Stimulated activated CD4-positive, alpha-beta T cell treated with anti-CD3 and anti-CD28 coated beads, Interleukin-12 subunit alpha, Interleukin-12 subunit beta, amount 100 ng/mL, for 48 hours (primary cell): ENCODE measurements at places on chromosomes 7 and 10.

DNA sequence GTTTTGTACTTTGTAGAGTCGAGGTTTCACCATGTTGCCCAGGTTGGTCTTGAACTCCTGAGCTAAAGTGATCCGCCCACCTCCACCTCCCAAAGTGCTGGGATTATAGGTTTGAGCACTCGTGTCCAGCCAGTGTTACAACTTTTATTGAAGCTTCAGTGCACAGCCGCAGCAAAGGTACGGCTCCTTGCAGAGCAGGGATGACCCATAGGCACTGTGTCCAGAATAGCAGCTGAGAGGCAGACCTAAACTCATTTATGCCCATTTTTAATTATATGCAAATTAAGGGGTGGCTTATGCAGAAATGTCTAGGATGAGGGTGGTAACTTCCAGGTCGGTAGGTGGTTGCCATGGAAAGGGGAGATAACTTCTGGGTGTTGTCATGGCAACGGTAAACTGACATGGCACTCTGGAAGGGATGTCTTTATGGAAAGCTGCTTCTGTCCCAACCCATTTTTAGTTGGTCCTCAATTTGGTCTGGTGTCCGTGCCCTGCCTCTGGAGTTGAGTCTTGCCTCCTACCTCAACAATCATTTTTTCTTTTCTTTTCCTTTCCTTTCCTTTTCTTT, 22.7 kb downstream of the NYAP1 start:
- DNase-seq, result no peak

- no peak for DNase-seq
Measured at GRCh38 chr10:28967031-28967430, 289.7 kb downstream of the BAMBI start.

- DNase-seq, result no peak
Measured at GRCh38 chr7:15620491-15621185, 58.8 kb upstream of the AGMO start.

DNA sequence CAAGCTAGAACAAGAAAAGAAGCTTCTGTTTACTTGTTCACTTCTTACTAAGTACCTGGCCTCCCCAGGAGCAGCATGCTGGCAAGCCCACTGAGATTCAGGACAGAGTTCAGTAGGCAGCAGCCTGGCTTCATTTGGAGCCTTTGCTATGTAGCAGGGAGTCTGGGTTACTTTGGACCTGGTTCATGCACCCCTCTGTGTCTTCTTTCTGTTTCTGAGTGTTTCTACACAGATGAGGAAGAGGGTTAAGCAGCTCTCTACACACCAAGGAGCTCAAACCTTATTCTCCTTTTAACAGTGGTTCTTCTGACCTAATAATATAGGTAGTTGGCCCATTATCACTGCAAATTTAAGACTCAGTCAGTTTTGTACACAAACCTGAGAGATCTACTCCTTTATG, 152.9 kb downstream of the ARID5B start:
- DNase-seq, result no peak

GRCh38 chr7:32153006-32153405, 82.8 kb upstream of the PDE1C start:
- no peak for DNase-seq

DNA sequence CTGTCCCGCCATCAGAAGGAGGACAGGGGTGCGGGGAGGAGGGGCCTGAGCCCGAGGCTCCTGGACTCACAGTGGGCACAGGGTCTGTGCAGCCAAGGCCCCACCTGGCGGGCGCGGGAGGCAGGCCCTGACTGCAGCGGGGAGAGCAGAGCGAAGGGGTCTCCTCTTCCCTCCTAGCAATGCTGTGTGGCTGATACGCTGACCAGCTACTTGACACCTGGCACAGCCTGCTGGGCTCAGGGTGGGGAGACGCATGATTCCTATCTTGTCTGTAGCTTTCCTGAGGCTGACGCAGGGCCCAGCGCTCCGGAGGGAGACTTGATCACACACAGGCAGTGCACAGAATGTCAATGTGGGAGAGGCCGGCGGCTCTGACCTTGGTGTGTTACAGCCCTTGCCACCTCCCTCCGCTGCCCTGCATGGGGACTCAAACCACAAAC, 174.9 kb downstream of the ELFN1 start:
- DNase-seq, result no peak

DNA sequence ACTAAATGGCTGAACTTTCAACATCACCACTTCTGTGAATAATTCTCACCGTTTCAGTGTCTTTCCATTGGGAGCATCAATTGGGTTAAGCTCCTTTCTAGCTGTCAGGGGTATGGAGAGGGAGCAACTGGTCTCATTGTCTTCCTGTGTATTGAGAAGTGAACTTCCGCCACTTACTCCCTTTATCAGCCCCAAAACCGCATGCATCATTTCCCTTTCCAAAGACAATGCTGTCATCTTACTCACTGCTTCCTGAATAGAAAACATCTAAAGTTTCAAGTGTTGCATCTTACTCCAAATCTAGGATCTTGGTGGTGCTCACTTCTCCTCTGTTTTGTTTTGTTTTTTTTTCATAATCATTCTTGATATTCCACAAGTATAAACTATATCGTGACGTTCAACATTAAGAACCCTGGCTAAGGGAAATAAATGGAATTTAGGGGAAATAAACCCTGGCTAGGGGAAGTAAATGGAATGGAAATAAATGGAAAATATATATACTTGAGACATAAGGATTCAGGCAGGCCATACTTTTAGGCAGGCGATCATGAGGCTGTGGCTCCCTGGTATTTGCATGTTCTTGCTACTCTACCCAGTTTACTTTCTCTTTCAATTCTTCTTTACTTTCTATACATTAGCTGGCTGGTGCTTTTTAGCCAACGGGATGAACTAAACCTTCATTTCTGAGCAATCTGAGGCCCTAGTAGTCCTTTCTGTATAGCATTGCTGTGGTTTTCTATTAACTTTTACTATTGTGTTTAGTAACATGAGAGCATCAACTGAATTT, 371.9 kb downstream of the BMPER start:
- no peak for DNase-seq

GRCh38 chr7:75969182-75969581, 25.2 kb downstream of the TMEM120A start:
- no peak for DNase-seq

DNA sequence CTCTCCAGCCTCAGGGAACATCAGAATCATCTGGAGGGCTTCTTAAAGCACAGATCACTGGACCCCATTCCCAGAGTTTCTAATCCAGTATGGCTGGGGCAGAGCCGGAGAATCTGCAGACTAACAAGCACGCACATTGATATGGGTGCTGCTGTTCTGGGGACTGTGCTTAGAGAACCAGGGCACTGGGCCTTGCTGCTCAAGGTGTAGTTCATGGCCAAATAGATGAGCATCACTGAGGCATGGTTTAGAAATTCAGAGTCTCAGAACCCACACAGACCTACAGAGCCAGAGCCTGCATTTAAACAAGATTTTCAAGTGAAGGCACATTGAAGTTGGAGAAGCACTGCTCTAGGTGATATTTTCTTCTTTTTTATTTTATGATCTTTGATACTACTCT, 376.8 kb upstream of the PHF14 start:
- DNase-seq, result no peak

GRCh38 chr7:81478664-81479063, 291.2 kb downstream of the HGF start:
- DNase-seq, result no peak

- no peak for DNase-seq
Measured at GRCh38 chr10:111390813-111391563, 314.2 kb downstream of the ADRA2A start.

GRCh38 chr7:30034501-30034900, 6.3 kb downstream of the PLEKHA8 start:
- DNase-seq, result no peak

- DNase-seq, result no peak
Measured at GRCh38 chr10:119805702-119806230, 66.9 kb downstream of the MCMBP start.

GRCh38 chr7:117827862-117828261, 45.4 kb downstream of the CTTNBP2 start:
- DNase-seq, result no peak

DNA sequence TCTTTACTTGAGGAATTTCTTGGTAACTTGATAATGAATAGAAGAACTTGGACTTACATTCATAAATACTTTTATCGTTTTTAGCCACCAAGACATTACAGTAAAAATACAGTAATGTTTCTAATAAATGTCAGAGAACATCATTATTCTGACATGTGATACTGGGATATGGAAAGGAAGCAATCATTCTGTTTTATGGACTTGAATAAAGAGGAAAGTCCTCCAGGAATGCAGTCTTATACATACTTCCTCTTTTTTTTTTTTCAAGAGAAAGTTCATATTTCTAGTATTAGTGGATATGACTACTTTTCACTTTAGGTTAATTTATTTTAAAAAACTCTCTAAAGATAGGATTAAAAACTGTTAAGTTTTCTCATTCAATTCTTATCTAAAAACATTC, 220.0 kb upstream of the SEMA3C start:
- no peak for DNase-seq

DNA sequence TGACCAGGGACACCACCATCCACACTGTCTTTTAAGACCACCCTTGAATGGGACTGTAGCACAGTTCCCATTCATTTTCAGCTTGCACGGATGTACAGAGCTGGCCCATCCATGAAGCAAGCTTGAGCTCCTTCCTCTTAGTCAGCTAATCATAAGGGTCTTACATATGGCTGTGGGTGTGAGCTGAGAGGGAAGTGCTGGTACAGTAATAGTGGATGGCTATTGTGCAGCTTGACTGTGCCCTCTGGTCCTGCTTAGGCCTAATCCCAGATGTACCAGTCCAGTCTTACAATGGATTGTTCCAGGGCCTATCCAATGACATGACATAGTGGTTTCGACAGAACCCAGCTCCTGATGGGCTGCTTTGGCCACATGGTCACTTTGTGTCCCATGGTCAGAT, 96.9 kb upstream of the ZNF438 start:
- DNase-seq, result no peak

- no peak for DNase-seq
Measured at GRCh38 chr10:58275908-58276307, 6.9 kb downstream of the CISD1 start.

DNA sequence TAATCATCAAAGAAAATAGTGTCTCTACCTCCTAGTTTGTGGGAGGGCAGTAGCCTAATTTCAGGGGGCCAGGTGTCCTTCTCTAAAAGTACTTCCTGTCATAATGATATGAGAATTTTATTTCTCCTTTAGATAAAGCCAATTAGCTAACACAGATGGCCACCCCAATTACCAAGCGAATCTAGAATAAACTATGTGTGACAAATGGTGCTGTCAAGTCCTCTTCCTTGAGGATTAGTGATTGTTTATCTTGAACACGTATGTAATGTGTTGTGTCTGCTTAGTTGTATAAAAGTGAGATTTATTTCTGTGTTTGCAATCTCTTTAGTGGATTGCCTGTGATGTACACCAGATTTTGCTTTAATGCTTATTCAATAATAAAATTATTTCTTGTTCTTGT, 1120.0 kb downstream of the SORCS1 start:
- DNase-seq, result no peak

- DNase-seq, result peak; percentile 67
Measured at GRCh38 chr7:131040467-131040932, 287.2 kb upstream of the MKLN1 start.

- no peak for DNase-seq
Measured at GRCh38 chr10:79221110-79222051, 125.9 kb upstream of the PPIF start.

DNA sequence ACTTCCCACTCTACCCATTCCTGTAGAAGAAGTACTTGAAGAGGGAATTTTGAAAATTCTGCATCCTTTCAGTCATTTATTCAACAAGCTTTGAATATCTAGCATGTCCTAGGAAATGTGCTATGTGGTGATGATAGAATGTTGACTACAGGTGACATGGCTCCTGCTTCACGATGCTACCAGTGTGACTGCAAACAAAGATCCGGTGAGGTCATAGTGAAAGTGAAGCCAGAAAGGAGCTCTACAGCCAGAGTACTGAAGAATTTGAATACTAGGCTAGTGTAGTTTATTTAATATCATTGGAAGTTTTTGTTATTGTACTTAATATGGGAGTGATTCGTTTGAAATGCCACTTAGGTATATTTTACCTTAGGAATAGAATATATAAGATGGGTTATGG, 348.1 kb downstream of the TFEC start:
- no peak for DNase-seq

DNA sequence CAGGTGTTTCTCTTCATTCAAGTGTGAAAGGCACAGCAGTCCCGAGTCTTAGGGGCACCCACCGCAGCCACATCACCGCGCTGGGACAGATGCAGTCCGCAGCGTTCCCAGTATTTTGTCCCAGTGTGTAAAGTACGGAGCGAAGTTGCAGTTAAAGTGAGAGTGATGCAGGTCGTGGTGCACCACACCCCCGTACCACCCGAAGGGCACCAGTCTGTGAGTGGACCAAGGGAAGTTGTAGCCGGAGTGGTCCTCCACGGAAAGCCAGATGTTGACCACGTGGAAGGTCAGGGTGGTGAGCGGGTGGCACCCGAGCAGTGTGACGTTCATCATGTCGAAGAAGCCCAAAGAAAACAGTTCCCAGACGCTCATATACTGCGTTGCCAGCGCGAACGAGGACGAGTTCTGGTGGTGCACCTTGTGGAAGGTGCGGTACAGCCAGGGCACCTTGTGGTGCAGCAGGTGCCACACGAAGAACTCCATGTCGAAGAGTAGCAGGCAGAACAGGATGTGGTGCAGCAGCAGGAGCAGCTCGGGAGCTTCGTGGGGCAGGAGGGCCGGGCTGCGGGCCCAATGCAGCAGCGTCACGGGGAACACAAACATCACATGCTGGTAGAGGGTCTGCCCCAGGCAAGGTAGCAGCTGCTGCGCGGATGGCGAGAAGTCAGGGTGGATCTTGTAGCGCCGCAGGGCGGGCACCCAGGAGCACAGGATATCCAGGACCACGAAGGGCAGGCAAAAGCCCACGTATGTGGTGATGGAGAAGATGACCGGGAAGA, 526 bp downstream of the CH25H start:
- no peak for DNase-seq

DNA sequence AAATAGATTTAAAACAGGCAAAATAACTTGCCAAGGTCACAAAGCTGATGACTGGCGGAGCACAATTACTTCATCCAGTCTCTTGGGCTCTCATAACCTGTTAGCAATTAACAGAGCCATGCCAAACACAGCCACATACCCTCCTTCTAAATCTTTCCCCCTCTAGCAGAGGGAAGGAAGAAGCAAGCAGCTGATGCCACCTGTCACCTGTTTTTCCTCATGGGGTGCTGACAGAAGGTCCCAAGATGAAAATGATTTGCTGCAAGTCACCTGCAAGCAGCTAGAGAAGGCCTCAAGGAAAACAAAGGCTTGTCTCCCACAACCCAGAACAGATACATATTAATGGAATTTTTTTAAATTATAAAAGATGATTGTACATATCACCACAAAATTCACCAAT, 117.8 kb downstream of the GFRA1 start:
- no peak for DNase-seq
